Activated CD4-positive, alpha-beta T cell treated with anti-CD3 and anti-CD28 coated beads, Interleukin-2, amount 10 ng/mL, durations not matched to agents 24 days and 14 days (primary cell): ENCODE measurements at places on chromosomes 6 and 20.

GRCh38 chr20:32467506-32468312 lies 109.6 kb downstream of the ASXL1 start:
- no peak overlapping the region for H3K27ac ChIP-seq
- DNase-seq: no peak
- H3K27me3 ChIP-seq: no peaks in the 10 kb centered on the region
- no peaks in the 10 kb centered on the region for H3K4me1 ChIP-seq
- H3K4me3 ChIP-seq: no peak overlapping the region

DNA sequence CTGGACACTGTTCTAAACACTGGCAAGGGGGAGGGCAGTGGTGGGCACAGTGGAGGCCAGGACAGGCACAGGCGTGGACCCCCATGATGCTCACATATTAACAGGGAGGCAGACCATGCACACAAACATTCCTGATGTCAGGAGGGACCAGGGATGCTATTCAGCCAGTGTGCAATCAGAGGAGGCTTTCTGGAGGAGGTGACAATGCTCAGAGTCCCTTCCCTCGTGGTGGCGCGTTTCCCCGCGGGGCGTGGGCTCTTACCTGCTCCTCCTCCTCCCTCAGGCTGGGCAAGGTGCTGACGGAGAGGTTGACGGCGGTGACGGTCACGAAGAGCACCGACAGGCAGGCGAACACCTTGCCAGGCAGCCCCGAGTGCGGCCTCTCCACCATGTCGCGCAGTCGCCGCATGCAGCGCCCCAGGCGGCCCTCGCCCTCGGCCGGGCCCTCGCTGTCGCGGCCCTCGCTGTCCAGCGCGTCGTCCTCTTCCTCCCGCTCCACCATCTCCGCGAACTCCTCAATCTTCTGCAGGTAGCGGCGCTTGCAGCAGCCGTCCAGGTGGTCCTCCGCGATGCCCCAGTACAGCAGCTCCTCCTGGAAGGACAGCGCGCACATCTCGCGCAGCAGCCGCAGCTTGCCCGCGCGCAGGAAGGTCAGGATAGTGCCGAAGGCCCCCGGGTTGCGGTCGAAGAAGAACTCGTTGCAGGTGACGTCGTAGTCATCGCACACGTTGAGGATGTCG lies 13.4 kb downstream of the KCNG1 start:
- no peaks in the 10 kb centered on the region for H3K4me1 ChIP-seq
- H3K27ac ChIP-seq: no peak overlapping the region
- no peaks in the 10 kb centered on the region for H3K36me3 ChIP-seq
- H3K4me3 ChIP-seq: no peak overlapping the region
- DNase-seq: no peak
- H3K27me3 ChIP-seq: no peaks in the 10 kb centered on the region

DNA sequence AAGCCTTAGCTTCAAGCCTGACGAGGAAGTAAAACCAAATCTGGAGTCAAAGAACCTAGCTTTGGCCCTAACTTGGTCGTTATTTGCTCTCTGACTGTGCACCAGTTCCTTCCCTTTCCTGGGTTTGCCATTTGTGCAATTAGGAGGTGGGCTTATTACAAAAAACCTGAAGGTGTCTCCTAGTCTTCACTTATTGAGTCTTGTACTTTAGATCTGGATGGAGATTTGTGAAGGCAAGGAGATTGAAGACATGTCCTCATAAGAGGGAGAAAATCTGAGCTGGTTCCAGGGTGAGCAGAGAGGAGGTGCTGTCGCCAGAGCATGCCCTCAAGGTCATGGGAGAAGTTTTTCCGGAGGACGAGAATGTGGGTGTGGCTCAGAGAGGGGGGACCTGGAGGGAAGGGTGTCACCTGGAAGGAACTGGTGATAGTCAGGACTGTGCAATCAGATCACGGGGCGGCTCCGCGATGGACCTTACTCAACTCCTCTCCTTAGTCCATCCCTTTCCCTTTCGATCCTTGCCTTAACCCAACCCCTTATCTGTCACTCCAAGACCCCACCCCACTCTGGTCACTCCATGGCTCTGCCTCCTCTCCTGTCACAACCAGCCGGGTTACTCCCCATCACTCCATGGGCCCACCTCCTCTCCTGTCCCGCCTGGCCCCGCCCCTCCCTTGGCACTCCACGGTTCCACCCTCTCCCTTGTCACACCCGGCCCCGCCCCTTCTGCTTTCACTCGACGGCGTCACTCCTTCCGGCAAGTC lies 588 bp upstream of the ACSS2 start:
- H3K36me3 ChIP-seq: peaks cover 5% of the 10 kb centered on the region
- DNase-seq: no peak
- no peaks in the 10 kb centered on the region for H3K27me3 ChIP-seq
- H3K4me1 ChIP-seq: peaks cover 66% of the 10 kb centered on the region

DNA sequence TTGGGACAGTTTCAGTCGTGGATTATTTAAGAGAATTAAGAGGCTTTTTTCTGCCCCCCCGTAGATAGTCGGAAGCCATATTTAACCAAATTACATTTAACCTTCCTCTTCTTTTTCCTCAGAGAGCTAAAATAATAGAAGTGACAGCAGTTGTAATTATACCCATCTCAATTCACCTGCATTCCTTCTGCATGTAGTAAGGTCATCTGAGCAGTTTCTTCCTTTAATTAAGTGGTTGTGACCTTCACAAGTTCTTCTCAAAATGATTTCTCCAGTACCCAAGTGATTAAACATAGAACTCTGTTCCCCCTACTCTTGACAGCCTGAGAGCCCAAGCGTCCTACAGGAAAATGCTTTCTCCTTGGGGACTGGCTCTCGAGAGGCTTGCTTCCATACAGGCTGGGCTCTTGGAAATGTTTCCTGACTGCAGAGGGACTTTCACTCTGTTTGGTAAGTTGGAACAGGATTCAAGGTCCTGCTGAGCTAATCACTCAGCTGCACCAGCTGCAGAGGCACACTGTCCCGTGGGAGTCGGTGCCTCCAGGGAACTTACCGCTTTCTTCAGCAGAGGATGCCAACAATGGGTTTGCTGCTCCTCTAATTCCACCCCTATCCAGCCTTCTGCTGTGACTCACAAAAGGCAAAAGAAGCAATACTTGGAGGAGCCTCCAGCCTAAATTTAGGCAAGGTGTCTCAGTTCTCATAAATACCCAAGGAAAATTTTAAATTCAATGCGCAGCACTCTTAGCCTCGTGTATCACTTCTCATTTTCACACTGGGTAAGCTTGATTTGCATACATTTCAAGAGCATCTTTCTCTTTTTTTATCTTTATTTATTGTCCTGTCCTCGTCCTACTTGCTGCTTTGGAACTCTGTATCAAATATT lies 414.9 kb downstream of the KIF16B start:
- H3K27ac ChIP-seq: no peak overlapping the region
- DNase-seq: no peak
- H3K36me3 ChIP-seq: no peaks in the 10 kb centered on the region

GRCh38 chr6:38182426-38182825 lies 362.9 kb downstream of the ZFAND3 start:
- no peak overlapping the region for H3K4me3 ChIP-seq
- H3K27ac ChIP-seq: no peak overlapping the region
- no peaks in the 10 kb centered on the region for H3K27me3 ChIP-seq
- DNase-seq: no peak
- H3K4me1 ChIP-seq: no peaks in the 10 kb centered on the region

DNA sequence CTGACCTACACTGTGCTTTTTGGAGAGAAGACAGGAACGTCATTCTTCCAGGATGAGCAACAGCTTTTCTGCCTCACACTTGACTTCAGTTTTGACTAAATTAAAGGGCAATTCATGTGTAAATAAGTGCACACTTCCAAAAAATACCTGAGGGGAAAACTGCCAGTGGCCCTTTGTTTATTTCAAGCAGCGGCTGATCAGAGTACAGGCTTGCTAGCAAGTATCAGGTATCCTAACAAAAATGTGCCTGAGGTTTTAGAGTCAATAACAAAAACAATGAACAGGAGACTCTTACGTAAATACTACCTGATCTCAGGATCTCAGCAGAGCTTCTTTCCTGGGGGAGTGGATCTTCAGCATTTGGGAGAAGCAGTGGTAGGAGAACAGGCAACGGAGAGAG lies 12.4 kb downstream of the LY86 start:
- no peaks in the 10 kb centered on the region for H3K27me3 ChIP-seq
- H3K4me1 ChIP-seq: peaks cover 28% of the 10 kb centered on the region
- peaks cover 40% of the 10 kb centered on the region for H3K36me3 ChIP-seq
- H3K4me3 ChIP-seq: no peak overlapping the region

DNA sequence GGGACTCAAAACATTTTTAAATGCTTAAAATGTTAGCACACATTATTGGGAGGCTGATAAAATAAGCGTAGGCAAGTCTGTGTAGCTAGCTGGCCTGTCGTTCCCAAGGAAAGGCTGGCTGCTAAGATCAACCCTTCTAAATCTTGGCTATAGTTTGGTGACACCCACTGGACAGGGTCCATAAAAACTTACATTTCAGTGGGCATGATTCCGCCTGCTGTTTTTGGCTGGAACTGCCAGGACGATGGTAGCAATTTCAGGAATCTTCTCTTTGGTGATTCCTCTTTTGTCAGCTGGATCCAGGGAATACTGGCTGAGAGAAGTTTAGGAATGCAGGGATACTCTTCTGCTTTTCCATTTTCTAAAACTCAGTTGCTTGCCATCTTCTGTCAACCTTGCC lies 162.2 kb downstream of the NKAIN2 start:
- H3K4me1 ChIP-seq: no peaks in the 10 kb centered on the region
- H3K27me3 ChIP-seq: no peaks in the 10 kb centered on the region
- DNase-seq: no peak
- no peaks in the 10 kb centered on the region for H3K36me3 ChIP-seq
- H3K27ac ChIP-seq: no peak overlapping the region
- no peak overlapping the region for H3K4me3 ChIP-seq

GRCh38 chr20:54692168-54692887 lies 216.9 kb downstream of the DOK5 start:
- no peaks in the 10 kb centered on the region for H3K27me3 ChIP-seq
- no peaks in the 10 kb centered on the region for H3K36me3 ChIP-seq
- no peaks in the 10 kb centered on the region for H3K4me1 ChIP-seq
- no peak for DNase-seq
- no peak overlapping the region for H3K4me3 ChIP-seq

GRCh38 chr6:107819964-107820337 lies 4.2 kb downstream of the SCML4 start:
- no peaks in the 10 kb centered on the region for H3K27me3 ChIP-seq
- peak; percentile 86 for DNase-seq
- H3K4me1 ChIP-seq: peaks cover 81% of the 10 kb centered on the region
- peaks cover 10% of the 10 kb centered on the region for H3K36me3 ChIP-seq
- peak overlapping the region; percentile 80 for H3K4me3 ChIP-seq

GRCh38 chr6:15839969-15840541 lies 177.2 kb upstream of the DTNBP1 start:
- H3K27me3 ChIP-seq: peaks cover 10% of the 10 kb centered on the region
- no peak for DNase-seq
- H3K27ac ChIP-seq: no peak overlapping the region
- H3K4me3 ChIP-seq: no peak overlapping the region

- no peak overlapping the region for H3K27ac ChIP-seq
- no peaks in the 10 kb centered on the region for H3K4me1 ChIP-seq
- peaks cover 31% of the 10 kb centered on the region for H3K27me3 ChIP-seq
- H3K4me3 ChIP-seq: no peak overlapping the region
- DNase-seq: no peak
Measured at GRCh38 chr6:139612135-139612465, 237.7 kb upstream of the CITED2 start.

GRCh38 chr6:163965426-163966348 lies 551.2 kb downstream of the QKI start:
- H3K4me3 ChIP-seq: no peak overlapping the region
- no peak for DNase-seq
- no peak overlapping the region for H3K27ac ChIP-seq
- no peaks in the 10 kb centered on the region for H3K27me3 ChIP-seq
- H3K36me3 ChIP-seq: no peaks in the 10 kb centered on the region
